IMR-90 (cell line): ENCODE measurements at places on chromosomes 1 and 21.

GRCh38 chr1:198734323-198735008, 95.6 kb downstream of the PTPRC start:
- no peak for DNase-seq

DNA sequence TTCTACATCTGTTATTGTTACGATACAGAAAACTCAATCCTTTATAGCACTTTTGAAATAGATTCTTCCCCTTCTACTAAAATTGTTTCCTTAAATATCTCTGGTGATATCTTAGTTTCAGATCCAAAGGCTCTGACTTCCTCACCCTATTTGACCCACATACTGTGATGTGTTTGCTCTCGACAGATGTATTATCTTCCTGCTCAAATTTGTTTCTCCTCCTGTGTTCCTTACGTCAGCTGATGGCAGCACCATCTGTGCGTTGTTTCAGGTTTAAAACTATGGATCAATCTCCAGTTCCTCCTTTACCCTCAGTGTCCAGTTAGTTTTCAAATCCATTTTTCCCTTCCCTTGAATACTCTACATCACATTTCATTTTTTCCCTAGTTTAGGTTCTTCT, 274.4 kb downstream of the RYR2 start:
- no peak for DNase-seq

DNA sequence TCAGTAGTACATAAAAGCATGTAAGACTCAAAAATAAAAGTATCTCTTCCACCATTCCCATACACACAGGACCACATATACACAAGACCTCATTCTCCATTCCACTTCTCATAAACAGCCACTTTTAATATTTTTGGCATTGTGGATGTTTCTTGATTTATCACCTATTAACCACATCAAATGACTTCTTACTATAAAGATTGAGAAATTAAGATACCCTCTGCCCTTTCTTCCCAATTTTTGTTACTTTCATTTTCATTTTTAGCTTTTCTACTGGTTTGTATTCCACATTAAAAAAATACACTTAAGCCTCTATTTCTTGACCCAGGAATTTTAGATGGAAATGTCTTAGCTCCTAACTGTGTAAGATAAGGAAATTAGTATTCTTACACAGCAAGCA, 22.8 kb downstream of the AKT3 start:
- DNase-seq, result no peak

- no peak for DNase-seq
Measured at GRCh38 chr1:16202281-16203210, 9.9 kb downstream of the ARHGEF19 start.

GRCh38 chr21:37259426-37259825, 7.7 kb downstream of the VPS26C start:
- peak; percentile 8 for DNase-seq

GRCh38 chr1:6885426-6885825, 100.2 kb downstream of the CAMTA1 start:
- DNase-seq, result no peak

DNA sequence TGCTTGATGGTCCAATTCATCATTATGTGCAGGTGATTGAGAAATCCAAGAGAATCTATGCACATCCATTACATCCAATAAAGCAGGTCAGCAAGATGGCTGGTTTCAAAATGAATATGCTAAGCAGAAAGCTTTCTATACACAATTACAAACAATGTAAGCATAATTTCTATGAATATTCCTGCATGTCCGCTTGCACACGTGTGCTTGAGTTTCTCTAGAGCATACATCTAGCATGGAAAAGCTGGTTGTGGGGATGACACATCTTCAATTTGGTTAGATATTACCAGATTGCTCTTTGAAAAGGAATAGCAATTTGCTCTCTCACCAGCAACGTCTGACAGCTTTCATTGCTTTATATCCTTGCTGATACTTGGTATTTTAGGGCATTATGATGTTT, 160.4 kb upstream of the HMGB4 start:
- no peak for DNase-seq

DNA sequence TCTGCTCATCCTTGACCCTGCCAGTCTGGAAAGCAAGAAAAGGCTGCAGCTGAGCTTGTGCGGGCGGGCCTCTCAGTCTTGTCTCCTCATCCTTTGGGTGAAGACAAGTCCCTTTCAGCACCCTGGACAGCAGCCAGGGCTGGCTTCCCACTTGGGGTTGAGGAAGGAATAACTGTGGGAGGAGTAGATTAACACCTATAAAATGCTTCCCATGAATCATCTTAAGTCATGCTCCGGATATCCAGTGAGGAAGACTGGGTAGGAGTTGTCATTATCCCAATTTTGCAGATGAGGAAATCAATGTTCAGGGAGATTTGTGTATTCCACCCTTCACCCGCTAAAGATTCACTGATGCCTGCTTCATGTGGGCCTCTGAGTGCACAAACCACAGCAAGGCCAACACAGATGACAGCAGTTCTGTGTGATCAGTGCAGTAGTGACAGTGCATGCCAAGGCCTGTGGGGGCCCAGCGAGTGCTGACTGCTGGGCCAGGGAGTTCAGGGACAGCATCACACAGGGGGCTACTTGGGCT, 20.1 kb upstream of the COL16A1 start:
- DNase-seq, result peak; percentile 75

DNA sequence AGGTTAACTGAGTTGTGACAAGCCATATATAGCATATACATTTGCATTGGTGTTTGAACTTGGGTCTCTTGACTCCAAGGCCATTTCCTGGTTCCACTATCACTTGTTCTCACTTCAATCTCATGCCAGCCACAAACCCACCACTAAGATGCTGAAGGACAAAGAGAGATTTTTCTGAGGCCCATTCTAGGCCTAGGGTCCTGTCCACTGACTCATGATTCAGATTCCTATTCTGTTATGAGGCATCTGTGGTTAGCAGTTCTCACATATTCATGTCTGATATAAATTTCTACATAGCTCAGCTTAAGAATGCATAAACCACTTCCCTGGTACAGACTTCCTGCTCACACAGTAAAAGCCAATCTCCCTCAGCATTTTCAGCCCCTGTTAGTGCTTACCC, 326.1 kb upstream of the BEND5 start:
- DNase-seq, result no peak

- DNase-seq, result peak; percentile 46
Measured at GRCh38 chr1:31335007-31335406, 37.9 kb downstream of the FABP3 start.

DNA sequence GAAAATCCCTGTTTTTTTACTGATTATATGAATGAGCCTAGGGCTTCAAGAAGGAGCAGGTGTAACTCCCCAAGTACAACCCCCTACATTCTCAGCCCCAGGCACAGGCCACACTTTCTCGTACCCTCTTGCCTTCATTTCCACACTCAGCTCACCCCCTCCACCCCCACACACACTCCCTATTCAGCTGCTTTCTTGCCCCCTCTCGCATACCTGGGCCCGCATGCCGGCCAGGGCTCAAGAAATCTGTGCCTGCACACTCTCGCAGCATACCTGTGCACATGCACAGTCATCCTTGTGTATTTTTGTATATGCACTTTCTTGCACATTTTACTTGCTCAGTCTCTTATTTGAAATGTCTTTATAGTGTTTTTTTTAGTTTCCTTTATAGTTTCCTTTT, 2.0 kb downstream of the PTPRF start:
- no peak for DNase-seq

DNA sequence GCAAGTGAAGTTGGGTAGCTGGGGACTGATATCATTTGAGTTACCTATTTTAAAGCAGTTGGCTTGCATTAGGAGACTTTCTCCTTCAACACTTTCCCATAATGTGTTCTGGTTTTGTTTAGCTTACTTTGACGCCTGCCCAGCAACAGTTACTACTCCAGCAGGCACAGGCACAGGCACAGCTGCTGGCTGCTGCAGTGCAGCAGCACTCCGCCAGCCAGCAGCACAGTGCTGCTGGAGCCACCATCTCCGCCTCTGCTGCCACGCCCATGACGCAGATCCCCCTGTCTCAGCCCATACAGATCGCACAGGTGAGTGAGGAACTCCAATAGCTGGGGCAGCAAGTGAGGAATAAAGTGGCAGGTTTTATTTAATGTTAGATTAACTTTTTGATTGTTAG, 144.3 kb downstream of the CD247 start:
- DNase-seq, result no peak

DNA sequence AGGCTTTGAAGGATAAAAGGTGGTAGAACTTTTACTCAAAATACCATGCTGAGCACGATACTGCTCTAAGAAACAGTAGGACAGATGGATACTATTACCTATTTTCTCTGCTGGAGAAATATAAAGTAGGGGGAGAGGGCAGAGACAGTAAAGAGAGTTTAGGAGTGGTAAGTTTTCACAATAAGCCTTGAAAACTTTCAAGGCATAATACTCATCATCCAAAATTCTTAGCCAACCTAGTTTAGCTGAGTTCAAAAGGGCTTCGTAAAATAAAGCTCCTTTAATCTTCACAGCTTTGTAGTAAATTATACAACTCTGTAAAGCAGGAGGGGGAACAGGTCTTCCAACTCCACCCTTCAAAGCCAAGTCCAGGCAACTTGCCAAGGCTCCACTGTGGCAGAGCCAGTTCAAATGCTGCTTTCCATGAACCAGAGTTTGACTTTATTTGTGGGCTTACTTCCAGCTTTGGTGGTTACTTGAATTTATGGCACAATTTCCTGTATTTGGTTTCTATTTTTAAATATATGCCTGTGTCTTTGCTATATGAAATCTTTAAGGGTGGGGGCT, 15.5 kb downstream of the TEX38 start:
- peak; percentile 40 for DNase-seq

DNA sequence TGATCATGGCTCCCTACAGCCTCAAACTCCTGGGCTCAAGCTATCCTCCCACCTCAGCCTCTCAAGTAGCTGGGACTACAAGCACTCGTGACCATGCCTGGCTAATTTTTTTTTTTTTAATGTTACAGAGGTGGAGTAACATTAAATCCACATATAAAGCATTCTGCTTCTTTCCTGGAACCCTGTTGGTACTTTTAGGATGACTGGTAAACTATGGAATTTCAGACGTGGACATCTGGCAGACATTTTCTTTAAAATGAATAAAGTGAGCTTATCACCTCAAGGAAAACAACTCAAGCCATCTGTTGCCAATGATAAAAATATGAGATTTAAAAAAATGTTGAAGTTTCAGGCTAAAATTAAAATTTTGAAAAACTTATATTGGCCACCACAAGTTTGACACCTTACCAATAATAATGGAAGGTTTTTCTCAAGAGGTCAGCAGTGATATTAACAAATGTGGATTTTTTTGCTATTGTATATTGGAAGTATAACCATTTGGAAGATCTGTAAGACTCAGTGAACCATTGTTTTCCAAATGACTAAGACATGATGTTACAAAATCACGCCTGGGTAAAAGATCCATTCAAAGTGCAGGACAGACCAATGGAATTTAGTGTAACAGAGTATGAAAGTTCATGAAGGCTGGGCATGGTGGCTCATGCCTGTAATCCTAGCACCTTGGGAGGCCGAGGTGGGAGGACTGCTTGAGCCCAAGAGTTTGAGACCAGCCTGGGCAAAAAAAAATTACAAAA, 52.7 kb upstream of the EIF4G3 start:
- peak; percentile 80 for DNase-seq

DNA sequence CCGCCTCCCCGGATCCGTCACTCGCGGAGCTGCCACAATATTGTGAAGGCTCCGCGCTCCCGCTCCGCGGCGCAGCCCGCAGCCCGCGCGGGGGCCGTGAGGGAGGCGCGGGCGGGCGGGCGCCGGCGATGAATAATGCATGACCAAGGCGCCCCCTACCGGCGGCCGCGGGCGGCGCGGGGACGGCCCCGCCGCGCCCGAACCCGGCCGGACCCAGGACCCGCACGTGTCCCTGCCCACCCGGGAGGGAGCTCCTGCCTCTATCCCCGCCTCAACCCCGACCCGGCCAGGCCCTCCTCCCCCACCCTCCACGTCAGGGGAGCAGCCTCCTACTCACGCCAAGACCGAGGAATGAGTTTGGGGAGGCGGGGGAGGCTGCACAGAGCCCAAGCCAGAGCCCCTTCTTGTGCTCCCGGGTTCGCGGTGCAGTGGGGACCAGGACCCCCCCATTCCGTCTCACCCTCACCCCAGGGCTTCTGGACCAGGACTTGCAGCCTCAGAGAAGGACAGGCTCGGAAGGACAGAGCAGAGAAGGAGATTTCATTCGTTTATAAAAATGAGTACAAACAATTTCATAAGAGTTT, 70.8 kb upstream of the CASZ1 start:
- peak; percentile 18 for DNase-seq

GRCh38 chr1:94406446-94406845, 11.7 kb upstream of the ABCD3 start:
- no peak for DNase-seq
